ENCODE measurements at places on chromosomes 13 and 19.

- DNase-seq = peak; percentile 85
These were observed 20.5 kb downstream of the CYTH2 start for GRCh38 chr19:48489608-48490216.

- no peak for DNase-seq
These were observed 101.5 kb downstream of the DPF1 start for GRCh38 chr19:38122402-38123093.

GRCh38 chr19:2199215-2199614 lies 35.5 kb downstream of the DOT1L start:
- no peak for DNase-seq

DNA sequence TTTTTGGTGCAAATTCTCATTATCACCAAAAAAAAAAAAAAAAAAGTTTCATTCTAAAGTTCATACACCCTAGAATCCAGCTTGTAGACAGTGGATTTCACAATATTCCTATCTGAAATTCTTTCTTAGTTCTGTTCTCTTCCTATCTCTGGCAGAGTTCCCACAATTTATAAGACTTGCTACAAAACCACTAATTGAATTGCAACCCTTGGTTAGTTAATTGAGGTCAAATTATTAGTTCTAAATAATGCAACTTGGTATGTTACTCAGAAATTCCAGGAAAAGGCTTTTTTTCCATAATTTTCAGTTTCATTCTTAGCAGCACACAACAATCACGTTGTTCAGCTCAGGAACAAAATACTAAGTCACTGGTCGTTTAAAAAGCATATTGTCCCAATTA lies 58.5 kb downstream of the SPATA13 start:
- DNase-seq = no peak

DNA sequence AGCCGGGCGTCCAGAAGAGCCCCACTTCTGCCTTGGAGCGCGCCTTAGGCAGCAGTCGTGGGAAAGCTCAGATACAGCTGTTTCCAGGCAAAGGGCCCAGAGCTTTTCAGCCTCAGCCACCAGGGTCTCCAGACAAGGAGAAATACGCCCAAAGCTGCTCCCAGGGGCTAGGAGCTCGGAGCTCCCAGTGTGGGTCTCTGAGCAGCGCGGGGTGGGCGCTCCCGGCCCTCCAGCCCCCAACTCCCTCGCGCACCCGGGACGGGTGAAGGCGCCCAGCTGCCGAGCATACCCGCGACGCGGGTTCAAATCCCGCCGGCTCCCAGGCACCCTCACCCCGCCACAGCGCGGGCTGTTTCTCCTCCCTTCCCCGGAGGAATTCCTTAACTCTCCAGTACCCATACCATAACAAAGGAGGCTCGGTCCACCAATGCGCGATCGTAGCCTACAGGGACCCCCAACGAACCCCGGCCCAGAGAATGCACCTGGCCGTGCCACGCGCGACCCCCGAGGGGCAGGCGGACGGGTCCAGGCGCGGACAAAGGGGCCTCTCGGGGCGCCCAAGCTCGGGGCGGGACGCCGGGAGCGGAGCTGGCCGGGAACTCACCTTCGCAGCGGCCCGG lies 507 bp downstream of the COL4A1 start:
- DNase-seq = no peak

DNA sequence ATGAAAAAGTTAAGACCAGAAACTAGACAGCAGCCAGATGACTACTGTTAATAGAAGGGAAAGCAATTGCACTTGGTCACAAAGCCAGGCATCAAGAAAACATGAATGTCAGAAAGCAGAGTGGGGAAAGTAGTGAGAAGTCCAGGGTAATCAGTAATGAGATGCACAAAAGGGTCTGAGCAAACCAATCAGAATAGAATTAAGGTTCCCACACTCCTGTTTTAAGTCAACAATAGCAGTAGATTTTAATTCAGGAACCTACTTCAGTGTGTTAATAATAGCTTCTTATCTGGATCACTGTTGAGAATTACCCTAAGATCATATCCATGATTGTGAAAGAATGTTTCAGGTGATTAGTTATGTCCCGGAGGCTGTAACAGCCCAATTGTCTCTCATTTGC lies 72.6 kb upstream of the KLF5 start:
- DNase-seq = no peak

DNA sequence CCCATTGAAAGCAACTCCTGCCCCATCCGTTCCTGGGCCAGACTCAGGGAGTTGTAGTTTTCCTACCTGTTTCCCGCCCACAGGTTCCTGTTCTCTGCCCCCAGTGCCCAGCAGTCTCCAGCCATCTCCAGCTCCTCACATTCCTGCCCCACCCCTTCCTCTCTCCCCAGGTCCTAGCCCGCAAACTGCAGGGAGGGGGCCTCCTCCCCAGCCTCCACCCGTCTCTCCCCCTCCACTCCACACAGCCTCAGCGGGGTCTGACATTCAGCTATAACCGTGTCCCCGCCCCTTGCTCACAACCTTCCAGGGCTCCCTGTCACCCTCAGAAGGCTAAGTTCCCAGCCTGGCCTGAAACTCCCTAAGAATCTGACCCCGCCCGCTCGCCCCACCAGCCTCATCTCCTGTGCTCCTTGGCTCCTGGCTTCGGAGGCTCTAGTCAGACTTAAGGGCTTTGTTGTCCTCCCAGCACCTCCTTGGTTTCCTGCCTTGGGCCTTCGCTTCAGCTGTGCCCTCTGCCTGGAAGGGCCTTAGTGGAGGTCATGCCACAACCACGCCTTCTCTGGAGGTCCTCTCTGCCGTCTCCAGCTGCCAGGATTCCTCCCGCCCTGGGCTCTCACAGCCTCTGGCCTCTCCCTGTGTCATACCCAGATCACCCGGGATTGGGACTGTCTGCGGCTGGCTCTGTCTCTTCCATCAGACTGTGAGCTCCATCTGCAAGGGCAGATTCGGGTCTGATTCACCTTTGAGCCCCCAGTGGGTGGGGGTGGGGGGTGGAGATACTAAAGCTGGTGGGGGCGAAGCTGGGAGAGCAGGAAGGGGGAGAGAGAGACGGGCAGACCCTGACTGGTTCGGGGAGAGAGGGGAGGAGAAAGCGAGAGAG lies 5.1 kb upstream of the SPACA6 start:
- no peak for DNase-seq

DNA sequence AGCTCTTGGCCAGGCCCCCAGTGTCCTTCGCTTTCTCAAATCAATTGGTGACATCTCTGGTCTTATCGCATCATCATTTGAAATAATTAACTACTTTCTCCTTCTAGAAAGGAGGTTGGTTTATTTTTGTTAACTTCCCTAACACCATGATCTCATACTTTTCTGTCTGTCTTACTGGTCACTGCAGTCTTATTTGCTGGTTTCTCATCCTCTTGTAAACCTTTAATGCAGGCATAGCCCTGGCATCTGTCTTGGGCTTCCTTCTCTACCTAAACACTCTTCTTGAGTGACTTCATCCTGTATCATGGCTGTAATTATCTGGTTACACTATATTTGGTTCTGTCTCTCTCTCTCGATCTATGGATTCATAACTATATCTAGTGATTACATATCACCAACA lies 152.8 kb downstream of the CYSLTR2 start:
- DNase-seq = no peak

GRCh38 chr19:10001899-10002298 lies 8.4 kb downstream of the COL5A3 start:
- DNase-seq = no peak

DNA sequence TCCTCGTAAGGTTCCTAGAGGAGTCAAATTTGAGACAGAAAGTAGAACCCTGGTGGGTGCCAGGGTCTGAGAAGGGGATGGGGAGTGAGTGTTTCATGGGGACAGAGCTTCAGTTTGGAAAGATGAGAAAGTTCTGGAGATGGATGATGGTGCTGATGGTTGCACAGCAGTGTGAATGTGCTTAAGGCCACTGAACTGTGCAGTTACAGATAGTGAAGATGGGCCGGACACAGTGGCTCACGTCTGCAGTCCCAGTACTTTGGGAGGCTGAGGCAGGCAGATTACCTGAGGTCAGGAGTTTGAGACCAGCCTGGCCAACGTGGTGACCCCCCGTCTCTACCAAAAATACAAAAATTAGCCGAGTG lies 917 bp downstream of the SPC24 start:
- no peak for DNase-seq

- no peak for DNase-seq
These were observed 26.1 kb upstream of the NDUFS7 start for GRCh38 chr19:1357531-1358109.

DNA sequence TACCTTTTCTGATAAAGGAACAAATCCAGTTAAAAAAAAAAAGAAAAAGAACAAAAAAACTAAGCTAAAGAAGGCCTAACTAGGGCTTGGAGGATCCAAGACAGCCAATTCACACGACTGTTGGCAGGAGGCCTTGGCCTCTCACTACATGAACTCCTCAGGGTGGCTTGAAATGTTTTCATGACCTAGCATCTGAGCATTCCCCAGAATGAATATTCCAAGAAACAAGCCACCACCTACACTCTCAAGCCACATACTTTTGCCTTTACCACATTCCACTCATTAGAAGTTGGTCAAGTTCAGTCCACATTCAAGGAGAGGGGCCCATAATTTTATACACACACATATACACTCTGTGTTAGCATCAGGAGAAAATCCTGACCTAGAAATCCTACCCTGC lies 97.6 kb upstream of the SIAH3 start:
- no peak for DNase-seq

DNA sequence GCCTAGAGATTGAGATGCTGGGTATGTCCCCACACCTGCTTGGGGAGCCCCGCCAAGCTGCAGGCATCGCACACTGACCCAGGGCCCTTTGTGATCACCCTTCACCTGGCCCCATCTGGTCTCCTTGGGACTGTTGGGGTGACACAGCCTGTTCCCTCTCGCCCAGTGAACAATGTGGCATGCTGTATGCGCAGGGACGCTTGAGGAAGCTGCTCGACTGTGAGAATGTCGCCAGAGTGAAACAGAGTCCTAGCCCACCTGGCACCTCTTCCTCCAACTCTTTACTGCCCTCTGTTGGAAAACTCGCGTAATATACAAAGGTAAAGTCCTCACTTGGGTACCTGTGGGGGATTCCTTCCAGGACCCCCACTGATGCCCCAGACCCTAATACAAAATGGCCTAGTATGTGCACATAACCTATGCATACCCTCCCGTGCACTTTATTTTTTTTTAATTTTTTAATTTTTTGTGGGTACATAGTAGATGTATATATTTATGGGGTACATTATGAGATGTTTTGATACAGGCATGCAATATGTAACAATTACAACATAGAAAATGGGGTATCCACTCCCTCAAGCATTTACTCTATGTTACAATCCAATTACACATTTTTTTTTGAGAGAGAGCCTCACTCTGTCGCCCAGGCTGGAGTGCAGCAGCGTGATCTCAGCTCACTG lies 9.0 kb downstream of the BLOC1S3 start:
- DNase-seq = no peak

DNA sequence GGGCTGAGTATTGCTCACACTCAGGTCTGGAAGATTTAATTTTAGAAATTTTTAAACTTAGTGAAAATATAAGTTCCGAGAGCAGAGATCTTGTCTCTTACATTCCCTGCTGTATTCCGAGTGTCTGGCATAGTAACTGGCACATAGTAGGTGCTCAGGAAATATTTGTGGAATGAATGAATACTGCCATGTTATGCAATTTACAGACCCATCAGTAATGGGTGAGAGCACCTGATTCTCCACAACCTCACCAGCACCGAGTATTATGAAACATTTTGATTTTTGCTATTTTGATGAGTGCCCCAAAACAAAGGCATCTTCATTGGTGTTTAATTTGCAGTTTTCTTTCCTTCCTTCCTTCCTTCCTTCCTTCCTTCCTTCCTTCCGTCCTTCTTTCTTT lies 15.8 kb upstream of the CLASRP start:
- no peak for DNase-seq

- no peak for DNase-seq
These were observed 1.2 kb downstream of the ZSWIM9 start for GRCh38 chr19:48171710-48172109.

DNA sequence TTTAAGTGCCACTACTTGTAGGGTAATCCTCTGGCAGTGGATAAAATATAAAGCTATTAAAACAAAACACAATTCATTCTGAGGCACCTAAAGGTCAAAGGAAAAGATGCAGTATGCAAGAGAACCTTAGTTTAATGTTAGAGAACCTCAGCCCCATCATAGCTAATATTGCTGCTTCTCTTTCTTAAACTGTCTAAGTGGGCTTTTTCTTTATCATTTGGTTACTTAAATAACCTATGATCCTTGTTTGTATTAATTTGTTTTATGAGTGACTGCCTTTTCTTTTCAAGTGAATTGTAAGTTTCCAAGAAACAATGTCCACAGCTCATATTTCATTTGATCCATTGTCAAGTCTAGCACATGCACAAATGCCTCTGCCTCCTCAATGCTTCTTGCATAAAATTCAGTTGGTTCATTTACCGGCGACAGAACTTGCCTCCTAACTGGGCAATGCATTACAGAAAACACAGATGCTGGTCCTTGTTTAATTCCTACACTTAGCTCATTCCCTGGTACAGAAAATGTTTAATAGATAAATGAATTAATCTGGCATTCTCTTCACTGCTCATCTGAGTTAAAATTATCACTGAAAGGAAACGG lies 1049.8 kb downstream of the OLFM4 start:
- DNase-seq = no peak

- no peak for DNase-seq
These were observed 7.7 kb downstream of the DIS3 start for GRCh38 chr13:72774019-72774418.

GRCh38 chr13:25977671-25978070 lies 74.1 kb downstream of the SHISA2 start:
- DNase-seq = no peak

DNA sequence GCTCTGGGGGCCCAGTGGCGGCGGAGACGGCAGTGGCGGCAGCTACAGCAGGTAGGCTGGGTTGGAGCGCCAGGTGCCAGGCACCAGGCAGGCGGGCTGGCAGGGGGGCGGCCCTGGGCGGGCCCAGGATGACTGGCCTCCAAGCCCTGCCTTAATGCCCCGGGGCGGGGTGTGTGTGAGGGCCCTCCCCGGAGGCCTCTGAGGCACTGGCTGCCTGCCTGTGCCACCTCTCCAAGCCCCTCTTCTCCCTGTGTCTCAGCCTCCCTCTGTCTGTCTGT lies at the start of gene KLK11:
Gene KLK11 (minus strand): TSS at position 63 of the 278 bp plus-strand sequence. CDS start 985 bp downstream, outside the sequence.
- DNase-seq = no peak
